Activated T-cell treated with anti-CD3 and anti-CD28 coated beads, Interleukin-2, amount 50 U/mL, for 48 hours (primary cell): ENCODE measurements at places on chromosomes 2 and 18.

GRCh38 chr2:171389780-171390179, 44.0 kb downstream of the METTL8 start:
- DNase-seq = no peak

DNA sequence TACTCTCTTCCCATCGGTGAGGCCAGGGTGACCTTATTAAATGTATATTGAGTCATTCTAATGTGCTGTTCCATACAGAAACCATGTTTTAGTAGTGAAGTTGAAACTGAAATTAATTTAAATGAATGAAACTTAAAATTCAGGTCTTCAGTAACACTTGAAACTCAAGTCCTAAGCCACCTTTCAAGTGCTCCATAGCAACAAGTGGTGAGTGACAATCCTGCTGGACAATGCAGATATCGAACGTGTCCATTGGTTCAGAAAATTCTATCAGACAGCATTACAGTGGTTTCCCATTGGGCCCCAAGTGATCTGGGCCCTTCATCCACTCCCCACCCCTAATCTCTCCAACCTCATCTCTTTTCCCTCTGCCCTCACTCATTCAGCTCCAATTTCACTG, 48.7 kb downstream of the HNMT start:
- no peak for DNase-seq

- no peak for DNase-seq
Measured at GRCh38 chr2:86788165-86788564, 2.5 kb downstream of the CD8A start.

DNA sequence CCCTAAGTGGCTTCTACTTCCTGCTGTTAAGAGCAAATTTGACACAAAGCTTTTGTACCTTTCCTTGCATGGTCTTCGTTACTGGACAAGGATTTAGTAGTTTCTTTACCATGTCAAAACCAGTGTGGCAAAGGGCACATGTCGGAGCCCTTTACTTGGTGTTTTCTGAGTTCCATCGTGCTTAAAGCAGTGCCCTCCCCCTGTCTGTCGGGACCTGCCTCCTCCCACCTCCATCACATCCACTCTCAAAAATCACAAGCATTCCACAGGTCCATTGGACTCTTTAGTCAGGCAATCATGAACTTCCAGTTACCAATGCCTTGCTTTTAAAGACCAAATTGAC, 763 bp downstream of the CCDC141 start:
- DNase-seq = no peak

DNA sequence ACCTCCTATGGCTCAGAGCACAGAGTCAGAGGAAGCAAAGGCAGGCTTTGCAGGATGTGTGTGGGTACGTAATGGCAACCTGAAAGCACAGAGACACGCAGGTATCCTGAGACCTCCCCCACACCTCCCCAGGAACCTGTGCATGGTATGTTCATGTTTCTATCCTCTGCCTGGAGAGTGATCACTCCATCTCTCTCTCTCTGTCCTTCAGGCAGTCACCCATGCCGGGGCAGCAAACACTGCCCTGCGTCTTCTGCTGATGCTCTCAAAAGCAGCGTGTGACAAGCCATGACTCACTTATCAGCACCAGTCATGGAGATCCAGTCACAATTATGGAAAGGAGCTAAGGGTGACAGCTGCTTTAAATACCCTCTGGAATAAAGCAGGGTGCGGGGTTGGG, 52.7 kb downstream of the PDCL3 start:
- DNase-seq = no peak
